ENCODE measurements at places on chromosomes 16 and 17. TPM values are rescaled to one million over a fixed set of nuclear protein-coding genes. Genes with fewer than 3 reads are reported as not detected.

- no peak for DNase-seq
Measured at GRCh38 chr16:66150698-66151482, 215.6 kb upstream of the CDH5 start.

DNA sequence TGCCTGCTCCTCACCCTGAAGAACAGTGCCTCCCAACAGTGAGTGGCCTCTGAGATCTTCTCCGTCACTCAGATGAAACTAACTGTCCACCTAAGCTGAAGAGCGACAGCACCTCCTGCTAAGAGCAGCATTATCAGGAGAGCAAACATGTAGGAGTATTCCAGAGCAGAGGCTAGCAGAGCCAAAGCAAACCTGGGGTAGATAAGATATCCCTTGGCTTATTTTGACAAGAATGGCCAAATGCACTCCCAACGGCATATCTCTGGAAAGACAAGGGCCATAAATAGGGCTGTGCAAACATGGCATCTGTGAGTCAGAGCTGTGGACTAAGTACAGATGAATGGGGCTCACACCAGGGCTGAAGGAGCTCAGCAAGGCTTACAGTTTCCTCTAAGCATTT is 96.3 kb downstream of the NDEL1 start:
- DNase-seq, result no peak

- DNase-seq, result peak; percentile 88
Measured at GRCh38 chr16:84672276-84673202, 24.2 kb downstream of the KLHL36 start.

DNA sequence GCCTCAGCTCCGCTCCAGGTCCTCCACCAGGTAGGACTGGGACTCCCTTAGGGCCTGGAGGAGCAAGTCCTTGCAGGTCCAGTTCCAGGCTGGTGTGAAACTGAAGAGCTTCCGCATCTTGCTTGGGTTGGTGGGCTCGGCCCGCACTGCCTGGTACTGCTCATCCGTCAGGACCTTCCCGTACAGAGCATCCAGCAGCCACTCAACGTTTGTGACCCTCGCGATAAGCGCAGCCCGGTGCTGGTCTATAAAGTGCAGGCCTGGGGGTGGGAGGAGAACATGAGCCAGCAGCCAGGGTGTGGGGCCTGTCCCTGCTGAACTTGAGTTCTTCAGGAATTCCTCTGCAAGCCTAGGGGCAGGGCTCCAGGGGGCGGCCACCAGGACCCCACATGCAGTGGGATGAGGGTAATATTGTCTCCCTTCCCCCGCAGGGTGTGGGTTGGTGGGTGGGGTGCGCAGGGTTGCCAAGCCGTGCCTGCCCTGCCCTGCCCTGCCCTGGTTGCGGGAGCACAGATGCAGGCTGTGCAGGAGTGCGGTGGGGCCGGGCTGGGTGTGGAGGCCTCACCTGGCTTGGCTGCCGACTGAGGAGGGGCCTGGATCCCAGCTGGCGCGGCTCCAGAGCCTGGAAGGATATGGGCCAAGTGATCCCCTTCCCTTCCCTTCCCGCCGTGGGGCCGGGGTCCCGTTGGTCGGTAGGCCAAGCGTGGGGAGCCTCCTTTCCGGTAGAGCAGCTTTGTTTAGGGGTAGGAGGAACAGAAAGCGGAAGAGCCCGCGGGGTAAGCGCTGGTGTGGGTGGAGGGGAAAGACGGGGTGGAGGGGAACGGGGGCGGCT is 762 bp downstream of the PYCARD start:
- DNase-seq, result peak; percentile 47

- no peak for DNase-seq
Measured at GRCh38 chr17:69246726-69247375, 18.2 kb upstream of the ABCA10 start.

- DNase-seq, result no peak
Measured at GRCh38 chr16:81655469-81656162, 123.5 kb upstream of the PLCG2 start.

DNA sequence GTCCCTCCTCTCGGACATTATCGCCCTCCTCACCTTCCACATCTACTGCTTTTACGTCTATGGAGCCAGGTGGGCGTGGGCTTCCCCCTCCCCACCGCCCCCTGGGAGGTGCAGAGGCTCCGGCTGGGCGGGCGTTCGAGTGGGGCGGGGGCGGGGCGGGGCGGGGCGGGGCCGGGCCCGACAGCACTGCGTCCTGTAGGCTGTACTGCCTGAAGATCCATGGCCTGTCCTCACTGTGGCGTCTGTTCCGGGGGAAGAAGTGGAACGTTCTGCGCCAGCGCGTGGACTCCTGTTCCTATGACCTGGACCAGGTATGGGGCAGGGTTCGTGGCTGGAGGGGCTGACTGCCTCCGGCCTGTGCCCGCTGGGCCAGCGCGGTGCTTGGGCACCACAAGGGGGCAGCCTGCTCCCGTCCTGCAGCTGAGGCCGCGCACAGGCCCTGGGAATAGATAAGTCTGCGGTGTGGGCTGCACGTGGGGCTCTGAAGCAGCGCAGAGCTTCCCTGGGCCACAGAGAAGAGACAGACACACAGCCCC is 9.2 kb downstream of the PIGQ start:
- DNase-seq, result peak; percentile 81

DNA sequence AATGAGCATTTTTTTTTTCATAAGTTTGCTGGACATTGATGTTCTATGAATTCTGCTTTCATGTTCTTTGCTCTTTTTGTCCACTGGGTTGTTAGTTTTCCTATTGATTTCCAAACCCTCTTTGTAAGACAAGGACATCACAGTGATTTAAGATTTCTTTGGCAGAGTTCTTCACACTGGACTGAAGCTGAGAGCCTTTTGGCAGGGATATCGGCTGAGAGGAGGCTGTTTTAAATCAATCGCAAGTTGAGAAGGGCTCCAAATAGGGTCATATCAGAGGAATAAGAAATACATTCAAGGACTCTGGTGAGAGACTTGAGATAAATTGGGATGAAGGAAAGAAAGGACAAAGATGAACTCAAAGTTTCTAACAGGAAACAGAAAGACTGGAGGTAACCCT is 165.8 kb upstream of the AXIN2 start:
- no peak for DNase-seq

DNA sequence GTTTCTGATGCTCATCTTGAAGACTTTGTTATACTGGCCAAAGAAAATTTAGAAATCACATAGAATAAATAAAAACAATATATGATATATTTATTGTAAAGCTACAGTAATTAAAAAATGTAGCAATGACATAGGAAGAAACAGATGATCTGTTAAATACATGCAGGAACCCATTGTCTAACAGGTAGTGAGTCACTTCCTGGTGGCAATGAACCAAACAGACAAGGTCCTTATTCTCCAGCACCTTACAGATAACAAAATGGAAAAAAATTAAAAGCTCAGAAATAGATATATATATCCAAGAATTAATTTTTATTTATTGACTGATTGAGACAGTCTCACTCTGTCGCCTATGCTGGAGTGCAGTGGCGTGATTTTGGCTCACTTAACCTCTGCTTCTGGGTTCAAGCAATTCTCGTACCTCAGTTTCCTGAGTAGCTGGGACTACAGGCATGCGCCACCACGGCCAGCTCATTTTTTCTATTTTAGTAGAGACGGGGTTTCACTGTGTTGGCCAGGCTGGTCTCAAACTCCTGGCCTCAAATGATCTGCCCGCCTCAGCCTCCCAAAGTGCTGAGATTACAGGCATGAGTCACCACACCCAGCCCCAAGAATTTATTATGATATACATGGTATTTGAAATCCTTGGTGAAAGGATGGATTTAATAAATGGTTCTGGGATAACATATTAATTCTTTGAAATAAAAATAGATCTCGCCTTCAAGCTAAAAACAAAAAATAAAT is 7.5 kb downstream of the NETO2 start:
- peak; percentile 52 for DNase-seq

GRCh38 chr16:3754772-3755171 is 37.4 kb upstream of the TRAP1 start:
- no peak for DNase-seq

DNA sequence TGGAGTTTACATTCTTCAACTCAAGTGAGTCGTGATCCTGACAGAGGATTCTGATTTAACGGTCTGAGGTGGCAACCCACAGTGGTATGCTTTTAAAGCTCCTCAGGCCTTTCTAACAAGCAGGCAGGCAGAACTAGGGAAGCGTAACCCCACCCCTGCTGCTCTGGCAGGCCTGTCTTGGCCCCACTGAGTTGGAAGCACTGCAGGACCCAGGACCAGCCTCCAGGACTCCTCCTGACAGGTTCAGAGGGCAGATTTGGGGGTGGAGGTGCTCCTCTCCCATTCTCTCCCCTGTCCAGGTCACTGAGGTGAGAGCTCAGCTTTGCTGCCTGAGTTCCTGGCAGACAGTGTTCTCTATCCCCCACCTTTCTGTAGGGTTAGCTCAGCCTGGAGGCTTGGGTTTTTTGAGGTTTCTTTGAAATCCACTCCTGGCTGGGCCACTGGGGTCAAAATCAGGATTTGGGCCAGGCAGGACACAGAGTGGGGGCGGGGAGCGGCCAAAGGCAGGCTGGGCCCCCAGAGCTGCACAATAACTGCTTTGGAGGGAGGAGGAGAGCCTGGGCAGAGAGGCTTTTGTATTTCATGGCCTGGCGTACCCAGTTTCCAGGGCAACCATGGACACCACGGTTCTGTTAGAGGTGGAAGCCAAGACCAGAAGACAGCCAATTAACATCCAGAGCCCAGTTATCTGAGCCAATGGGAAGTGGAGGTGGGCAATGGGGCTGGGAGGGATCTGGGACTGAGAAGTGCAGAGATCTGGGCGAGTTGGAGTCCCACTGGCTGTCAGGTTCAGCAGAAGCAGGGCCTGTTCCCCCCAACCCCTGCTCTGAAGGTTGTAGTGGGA is 9.5 kb downstream of the MRPL27 start:
- DNase-seq, result peak; percentile 4

DNA sequence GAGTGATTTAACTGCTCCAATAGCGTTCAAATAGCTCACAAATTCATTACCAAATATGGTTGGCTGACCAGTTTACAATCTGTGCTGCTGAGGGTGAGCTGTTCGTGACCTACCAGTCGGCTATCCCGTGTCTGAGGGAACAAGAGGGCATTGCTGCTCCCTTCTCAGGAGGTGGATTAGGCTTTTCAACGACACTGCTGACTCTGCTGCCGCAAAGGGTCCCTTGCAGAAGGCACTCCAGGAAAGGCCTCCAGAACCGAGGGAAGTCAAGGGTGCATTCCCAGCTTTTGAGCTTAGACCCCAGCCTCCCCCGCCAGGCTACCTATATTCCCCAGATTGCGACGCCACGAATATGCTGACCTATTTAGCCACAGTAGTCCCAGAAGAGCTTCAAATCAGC is 32.3 kb downstream of the GJC1 start:
- no peak for DNase-seq

- DNase-seq, result no peak
Measured at GRCh38 chr16:53234836-53235235, 180.0 kb downstream of the CHD9 start.

DNA sequence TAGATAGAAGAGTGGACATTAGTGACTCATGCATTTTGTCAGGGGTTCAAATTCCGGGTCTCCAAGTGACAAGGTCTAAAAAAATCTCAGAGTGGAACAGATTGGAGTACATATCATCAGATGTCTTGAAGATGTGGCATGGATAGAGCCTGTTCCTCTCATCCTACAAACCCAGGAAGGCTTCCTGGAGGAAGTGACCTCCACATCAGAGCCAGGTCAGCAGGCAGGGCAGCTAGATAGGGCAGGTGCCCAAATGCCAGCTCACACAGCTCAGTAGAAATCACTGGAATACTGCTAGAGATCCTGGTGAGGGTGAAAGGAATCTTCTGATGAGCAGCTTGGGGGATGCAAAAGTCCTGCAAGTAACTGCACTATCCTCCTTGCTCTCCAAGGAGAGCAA is 196.6 kb upstream of the SDK2 start:
- no peak for DNase-seq

ARSG gene
- 10.8 TPM for total RNA-seq

MYH1 gene
- not detected for total RNA-seq

SLC16A5 gene
- 7.7 TPM for total RNA-seq

NPIPB4 gene
- 85.2 TPM for total RNA-seq

MYH11 gene
- total RNA-seq, result not detected

ITGB4 gene
- total RNA-seq, result 1.1 TPM

CPNE7 gene
- total RNA-seq, result 6.2 TPM

CHST6 gene
- total RNA-seq, result not detected
